ENCODE measurements at places on chromosomes 3 and 15.

DNA sequence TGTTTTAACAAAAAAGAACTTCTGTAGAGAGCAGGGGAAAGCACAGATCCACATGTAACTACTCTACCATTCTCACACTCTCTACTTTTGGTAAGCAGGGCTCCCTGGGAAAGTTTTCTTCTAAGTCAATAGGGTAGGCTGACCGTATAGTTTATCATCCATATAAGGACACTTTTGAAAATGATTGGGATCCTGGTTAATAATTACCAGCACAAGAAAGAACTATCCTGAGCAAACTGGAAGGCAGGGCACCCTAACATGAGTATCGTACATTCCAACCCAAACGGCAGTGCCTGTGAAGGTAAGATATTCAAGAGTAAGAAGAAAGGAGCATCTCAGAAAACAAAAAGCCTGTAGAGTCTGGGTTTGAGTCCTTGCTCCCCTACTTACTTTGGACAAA, 22.1 kb downstream of the SUSD5 start:
- DNase-seq, result no peak

GRCh38 chr3:189530822-189531221, 100.4 kb upstream of the TP63 start:
- no peak for DNase-seq

- DNase-seq, result peak; percentile 19
Measured at GRCh38 chr3:145094355-145094941, 1066.5 kb downstream of the PLOD2 start.

GRCh38 chr15:62841891-62842559, 200.5 kb upstream of the TPM1 start:
- no peak for DNase-seq

- peak; percentile 98 for DNase-seq
Measured at GRCh38 chr15:89575146-89575655, at the start of gene TICRR. TICRR (plus strand) TSS chr15:89575469; CDS start chr15:89575587, 118 bp downstream.

GRCh38 chr15:89171136-89172072, 50.0 kb downstream of the RLBP1 start:
- DNase-seq, result peak; percentile 40

- no peak for DNase-seq
Measured at GRCh38 chr15:58992181-58992580, 4.7 kb downstream of the RNF111 start.

GRCh38 chr3:131728898-131729642, 226.3 kb upstream of the MRPL3 start:
- no peak for DNase-seq

GRCh38 chr3:4551051-4551711, 58.0 kb downstream of the ITPR1 start:
- no peak for DNase-seq

DNA sequence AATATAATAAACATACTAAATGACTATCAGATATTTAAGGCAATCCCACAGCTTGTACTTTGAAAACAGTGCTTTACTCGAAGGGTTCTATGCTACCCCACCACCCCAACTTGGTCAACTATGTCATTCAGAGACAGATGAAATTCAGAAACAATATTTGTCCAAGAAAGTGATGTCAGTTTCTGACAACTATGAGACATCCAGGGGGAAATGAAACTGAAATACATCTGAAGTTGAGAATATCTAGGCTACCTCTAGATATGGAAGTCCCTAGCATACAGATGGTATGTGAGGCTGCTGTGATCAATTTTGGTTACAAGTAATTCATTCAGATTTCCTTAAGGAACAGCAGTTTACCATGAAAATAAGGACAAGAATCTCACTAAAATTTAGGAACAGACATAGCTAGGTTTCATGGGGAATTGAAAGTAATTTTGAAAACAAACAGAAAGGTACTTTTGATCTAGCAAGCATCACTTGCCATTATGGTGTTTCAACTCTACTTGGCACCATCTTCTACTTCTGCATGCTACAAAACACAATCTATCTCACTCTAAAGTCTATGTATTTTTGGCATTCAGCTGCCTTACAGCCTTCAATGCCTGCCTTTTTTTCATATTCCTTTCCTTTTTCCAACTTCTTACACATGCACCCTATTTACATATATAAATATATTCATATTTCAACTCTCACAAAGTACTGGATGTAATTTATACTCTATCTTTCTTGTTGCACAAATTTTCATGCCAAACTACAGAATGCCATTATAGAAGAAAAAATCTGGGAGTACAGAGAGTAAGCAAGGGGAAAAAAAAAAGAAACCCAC, 21.7 kb downstream of the ATG3 start:
- no peak for DNase-seq

DNA sequence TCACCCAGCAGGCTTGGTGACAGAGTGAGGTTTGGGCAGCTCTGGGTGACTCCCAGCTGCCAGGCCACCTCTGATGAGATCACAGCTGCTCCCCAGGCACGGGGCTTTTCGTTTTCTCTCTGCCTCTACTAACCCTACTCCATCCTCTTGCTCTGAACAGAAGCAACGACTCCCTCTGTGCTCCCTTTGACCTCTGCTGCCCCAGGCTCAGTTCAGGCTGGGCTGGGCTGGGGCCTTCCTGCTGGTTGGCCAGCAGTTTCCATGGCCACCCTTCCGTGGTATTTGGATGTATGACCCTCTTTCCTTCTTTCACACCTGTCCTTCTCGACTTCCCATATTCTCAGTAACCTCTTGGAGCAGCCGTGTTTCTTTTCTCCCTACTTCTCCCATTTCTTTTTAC, 8.6 kb downstream of the RGMA start:
- no peak for DNase-seq

DNA sequence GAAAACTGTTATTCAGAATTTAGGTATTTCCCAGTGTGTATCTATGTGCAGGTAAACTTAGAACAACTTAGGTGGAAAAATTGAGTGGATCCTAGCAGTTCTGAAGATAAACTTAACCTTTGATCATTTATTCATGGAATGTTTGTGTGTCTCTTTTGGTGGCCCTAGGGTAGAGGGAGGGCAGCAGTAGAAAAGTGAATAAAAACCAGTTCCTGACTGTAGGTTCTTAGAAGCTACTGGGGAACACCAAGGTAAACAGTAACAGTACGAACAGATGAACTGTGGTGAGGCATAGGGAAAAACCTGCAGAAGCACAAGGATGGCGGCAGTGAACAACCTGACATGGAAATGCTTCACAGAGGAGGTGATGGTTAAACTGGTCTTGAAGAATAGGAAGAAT, 2.5 kb downstream of the SNRK start:
- no peak for DNase-seq

DNA sequence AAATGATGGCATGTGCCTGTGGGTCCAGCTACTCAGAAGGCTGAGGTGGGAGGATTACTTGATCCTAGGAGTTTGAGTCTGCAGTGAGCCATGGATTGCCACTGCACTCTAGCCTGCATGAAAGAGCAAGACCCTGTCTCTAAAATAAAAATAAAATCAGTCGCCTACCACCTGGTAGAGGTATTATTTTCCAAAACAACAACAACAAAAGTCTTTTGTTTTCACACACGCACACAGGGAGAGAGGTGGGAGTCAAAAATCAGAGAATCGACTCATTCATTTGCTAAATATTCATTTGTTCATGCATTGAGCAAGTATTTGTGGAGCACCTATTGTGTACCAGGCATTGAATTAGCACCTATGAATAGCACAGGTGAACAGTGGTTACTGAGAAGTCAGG, 218.1 kb downstream of the LRTM1 start:
- DNase-seq, result no peak

Measured in Ammon's horn (tissue), 1 donor.